EL (cell line): ENCODE measurements at places on chromosomes 3 and 15.
A peak's percentile ranks its signal among the peaks of the same experiment; 100 is the strongest.

DNA sequence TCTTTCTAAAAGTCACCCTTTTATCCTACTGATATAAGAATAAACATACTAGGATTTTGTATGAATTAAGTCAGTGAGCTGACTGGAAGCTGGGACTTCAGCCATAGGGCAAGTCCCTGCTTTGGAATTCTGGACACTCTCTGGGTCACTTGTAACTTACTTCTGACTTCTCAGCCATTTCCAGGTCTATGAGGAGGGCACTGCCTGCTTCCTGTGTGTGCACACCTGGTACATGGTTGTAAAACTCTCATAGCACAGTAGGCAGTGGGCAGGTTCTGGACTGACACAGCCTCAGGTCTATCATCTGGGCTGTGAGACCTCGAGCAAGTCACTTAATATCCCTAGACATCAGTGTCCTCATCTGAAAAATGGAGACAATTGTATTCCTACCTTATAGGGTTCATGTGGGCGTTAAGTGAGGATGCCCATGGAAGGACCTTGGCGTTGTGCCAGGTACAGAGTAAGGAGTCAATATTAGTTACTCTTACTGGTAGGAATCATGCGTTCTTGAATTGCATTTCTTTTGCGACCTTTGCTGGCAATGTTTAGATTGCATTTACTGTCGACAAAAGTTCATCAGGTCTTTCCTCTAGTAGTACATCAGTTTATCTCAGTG, 27.5 kb upstream of the TGM5 start:
- DNase-seq: no peak

- peak; percentile 69 for DNase-seq
These were observed 59.6 kb upstream of the LMCD1 start for GRCh38 chr3:8441969-8442559.

DNA sequence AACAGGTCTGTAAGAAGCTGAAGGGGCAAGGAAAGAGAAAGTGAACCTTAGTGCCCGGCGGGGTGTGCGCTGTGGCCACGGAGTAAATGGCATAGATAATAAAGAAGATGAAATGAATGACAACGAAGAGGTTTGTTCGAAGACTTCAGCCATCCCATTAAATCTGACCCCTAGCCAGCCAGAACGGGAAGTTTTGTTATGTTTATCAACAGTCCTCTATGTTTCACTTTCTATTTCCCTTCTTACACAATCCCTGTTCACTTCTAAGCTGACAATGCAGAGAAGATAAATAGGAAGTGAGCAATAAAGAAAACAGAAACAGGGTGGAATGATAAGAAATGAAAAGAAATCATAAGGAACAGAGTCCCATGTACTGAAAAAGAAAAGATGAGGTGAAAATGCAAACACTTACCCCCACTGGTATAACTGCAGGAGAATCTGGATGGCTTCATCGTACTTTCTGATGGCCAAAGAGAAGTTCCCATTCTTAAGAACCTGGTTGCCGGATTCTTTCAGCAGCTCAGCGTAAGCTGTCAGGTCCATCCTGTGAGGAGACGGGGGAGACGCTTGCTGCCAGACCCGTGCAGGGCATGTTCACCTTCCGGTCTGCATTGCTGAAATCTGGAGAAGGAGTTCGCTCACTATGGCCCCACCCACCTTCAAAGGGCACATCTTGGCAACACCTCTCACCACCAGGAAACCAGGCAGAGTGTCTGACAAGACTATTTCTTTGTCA, 36.8 kb downstream of the TRANK1 start:
- DNase-seq: peak; percentile 60

DNA sequence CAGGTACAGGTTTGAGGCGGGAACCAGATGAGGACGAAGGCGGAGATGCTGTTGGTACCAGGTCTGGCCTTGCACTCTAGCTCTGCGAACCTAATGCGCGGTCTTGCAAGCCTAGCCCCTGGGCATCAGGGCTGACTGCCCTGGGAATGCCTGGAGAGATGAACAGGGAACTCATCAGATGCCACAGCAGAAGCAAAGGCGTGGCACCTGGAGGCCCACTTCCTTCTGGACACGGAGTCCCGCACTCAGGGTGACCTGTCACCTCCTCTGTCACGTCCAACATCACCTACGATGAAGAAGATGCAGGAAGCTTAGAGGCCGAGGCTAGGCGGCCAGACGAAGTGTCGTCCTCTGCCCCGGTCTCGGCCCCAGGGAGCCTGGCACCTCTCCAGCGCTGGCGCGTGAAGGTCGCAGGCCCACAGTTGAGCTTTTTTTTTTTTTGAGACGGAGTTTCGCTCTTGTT, 9.4 kb downstream of the RPLP1 start:
- DNase-seq: no peak

DNA sequence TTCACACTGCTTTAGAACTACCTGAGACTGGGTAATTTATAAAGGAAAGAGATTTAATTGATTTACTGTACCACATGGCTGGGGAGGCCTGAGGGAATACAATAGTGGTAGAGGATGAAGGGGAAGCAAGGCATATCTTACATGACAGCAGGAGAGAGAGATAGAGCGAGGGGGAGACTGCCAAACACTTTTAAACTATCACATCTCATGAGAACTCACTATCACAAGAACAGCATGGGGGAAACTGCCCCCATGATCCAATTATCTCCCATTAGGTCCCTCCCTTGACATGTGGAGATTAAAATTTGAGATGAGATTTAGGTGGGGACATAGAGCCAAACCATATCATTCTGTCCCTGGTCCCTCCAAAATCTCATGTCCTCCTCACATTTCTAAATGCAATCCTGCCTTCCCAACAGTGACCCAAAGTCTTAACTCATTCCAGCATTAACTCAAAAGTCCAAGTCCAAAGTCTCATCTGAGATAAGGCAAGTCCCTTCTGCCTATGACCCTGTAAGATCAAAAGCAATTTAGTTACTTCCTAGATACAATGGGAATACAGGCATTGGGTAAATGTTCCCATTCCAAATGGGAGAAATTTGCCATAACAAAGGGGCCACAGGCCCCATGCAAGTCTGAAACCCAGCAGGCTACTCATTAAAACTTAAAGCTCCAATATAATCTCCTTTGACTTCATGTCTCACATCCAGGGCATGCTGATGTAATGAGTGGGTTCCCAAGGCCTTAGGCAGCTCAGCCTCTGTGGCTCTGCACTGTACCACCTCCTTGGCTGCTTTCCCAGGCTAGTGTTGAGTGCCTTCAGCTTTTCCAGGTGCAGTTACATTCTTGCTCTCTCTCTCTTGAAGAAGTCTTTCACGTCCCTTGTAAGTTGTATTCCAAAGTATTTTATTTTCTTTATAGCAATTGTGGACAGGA, 481.7 kb upstream of the TGFBR2 start:
- peak; percentile 56 for DNase-seq
